Right ventricle myocardium inferior (tissue), 1 donor: ENCODE measurements at places on chromosomes 2 and 18.

- DNase-seq = no peak
These were observed 14.9 kb downstream of the ITGA6 start for GRCh38 chr2:172442072-172442895.

DNA sequence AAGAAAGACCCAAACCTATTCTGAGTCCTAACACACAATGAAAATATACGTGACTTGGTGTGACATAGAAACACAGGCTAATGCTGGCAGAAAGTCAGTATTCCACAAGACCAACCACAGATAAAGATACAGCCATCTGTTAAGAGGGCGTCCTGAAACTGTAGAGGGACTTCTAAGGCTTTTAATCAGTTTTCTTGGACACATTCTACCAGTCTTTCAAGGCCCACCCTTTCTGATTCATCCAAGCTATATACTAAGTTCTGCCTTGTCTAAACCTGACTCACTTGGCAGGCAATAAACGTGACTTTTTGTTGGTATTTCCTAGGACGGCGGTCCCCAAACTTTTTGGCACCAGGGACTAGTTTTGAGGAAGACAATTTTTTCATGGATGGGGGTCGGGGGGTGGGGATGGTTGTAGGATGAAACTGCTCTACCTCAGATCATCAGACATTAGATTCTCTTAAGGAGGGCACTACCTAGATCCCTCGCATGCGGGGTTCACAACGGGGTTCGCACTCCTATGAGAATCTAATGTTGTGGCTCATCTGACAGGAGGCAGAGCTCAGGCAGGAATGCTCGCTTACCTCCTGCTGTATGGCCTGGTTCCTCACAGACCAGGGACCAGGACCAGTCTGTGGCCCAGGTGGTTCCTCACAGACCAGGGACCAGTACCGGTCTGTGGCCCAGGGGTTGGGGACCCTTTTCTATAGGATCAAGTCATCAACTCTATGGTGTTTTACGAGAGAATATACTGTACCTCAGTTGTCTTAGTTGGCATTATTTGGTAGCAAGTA is 61.4 kb downstream of the SP3 start:
- DNase-seq = no peak

- DNase-seq = no peak
These were observed 221.7 kb downstream of the PHLPP1 start for GRCh38 chr18:62937065-62937464.

- no peak for DNase-seq
These were observed 507.6 kb upstream of the TNP1 start for GRCh38 chr2:217367464-217367863.

GRCh38 chr2:164992818-164993217 is 37.5 kb upstream of the SLC38A11 start:
- no peak for DNase-seq

DNA sequence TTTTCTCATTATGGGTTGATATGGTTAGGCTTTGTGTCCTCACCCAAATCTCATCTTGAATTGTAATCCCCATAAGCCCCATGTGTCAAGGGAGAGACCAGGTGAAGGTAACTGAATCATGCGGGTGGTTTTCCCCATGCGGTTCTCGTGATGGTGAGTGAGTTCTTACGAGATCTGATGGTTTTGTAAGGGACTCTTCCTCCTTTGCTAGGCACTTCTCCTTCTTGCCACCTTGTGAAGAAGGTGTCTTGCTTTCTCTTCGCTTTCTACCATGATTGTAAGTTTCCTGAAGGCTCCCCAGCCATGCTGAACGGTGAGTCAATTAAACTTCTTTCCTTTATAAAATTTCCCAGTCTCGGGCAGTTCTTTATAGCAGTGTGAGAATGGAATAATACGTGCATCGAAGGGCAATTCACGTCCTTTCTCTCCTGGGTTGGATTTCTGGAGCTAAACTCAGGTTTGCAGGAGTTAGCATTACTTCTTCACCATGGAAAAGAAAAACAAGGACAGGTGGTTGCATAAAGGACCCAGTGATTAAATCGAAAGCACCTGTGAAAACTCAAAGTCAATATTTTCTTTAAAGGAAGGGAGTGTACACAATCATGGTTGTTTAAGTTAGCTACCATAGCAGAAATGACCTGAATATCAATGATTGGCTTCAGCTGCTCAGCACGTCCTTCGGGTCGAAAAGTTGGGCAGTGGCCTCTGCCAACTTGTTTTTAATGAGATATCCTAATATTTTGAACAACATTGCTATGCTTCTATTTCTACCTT is 54.1 kb downstream of the CDC42EP3 start:
- DNase-seq = no peak

DNA sequence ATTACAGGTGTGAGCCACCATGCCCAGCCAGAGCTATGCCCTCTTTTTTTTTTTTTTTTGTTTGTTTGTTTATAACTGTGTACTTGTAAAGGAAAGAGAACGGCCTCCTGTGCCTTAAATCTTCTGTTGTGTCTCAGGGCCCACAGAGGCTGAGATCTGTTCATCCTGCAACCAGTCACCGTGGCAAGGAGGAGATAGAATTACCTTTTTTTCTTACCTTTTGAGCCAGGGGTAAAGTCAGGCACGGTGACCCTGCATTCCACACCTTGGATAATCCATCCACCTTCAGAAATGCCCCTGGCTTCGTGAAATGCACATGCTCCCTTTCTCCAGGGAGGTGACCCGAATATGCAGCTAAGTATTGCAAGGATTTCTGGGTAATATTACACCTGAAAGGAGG is 12.8 kb downstream of the NEDD4L start:
- DNase-seq = no peak
